BJ (cell line): ENCODE measurements at places on chromosomes 12 and 14. TPM values are rescaled to one million over a fixed set of nuclear protein-coding genes. Genes with fewer than 3 reads are reported as not detected.

GRCh38 chr14:95248432-95248831 lies 71.3 kb downstream of the CLMN start:
- no peak for DNase-seq

The DHRS2 gene
- 0.13 and 0.16 TPM in 2 replicates for polyA plus RNA-seq

DNA sequence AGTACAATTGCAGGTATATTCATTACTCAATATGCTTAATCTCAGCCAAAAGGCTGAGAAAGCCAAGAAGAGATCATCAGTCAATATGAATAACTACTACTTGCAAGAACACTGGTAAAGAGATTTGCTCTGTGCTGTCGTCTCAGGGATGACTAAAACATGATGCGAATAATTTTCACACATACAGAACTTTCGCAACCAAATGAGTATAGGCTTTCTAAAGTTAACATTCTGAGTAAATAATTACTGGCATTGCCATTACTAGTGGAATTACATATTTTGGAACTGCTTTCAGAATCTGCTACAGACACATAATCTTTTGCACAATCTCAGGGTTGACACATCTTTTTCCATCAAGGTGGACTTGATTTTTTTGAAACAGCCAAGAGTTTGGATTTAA lies 24.7 kb downstream of the NCKAP1L start:
- DNase-seq = no peak

- no peak for DNase-seq
Observed at GRCh38 chr12:5484426-5484825, 52.5 kb downstream of the NTF3 start.

- no peak for DNase-seq
Observed at GRCh38 chr12:102643879-102644575, 163.7 kb upstream of the IGF1 start.

GRCh38 chr14:94690896-94691659 lies 78.8 kb downstream of the GSC start:
- no peak for DNase-seq

The IAPP gene
- not detected in 2 replicates for polyA plus RNA-seq

DNA sequence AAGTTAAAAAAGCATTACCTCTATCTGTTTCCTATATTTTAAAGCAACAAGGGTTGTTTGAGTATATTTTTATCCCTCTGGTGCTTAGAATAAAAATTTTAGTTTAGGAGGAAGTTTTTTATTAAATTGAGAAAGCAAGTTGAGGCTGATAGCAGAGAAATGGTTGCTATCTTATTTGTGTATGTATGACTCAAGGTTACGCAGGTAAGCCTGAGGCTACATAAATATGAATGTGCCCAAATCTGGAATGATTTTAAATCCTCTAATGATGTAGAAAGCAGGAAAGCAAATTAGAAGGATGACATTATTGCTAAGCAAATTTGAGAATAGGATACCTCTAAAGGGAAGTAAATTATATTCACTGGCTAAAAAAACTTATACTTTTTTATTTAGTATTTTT lies 109.8 kb downstream of the ACSS3 start:
- no peak for DNase-seq

The IRAK3 gene
- 3.1 and 6.3 TPM in 2 replicates for polyA plus RNA-seq

DNA sequence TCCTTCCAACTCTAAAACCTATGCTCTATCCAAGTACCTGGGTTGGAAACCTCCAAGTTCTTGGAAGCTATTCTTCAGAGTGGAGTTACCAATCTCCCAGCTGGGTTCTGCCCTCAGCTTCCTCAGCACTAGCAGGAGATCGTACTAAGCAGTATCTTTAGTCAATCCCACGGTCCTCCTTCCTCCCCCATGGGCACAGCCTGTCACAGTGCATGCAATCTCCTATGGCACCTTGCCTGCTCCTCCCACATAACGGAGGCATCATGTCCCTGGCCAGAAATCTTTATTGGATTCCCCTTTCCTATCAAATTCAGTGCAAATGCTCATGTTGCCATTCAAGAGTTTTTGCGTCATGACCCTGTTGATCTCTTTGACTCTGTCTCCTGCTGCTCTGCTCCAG lies 5.4 kb upstream of the LPAR5 start:
- DNase-seq = no peak

GRCh38 chr12:85866986-85867776 lies 6.9 kb upstream of the NTS start:
- no peak for DNase-seq

DNA sequence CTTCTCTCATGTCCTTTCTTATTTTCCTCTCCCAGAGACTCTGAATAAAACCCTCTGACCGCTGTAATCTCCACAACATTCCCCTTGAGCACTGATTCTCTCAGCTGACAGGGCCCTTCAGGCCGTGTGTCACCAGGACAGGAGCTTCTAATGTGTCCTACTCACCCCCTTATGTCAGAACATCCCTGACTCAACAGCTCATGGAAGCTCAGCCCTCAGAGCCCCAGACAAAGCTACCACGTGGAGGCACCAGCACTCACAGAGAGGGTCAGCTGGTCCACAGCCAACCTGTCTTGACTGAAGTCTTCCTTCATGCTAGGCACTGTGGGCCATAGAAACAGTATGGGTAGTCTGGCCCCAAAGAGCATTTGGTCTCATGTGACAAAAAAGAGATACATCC lies 49.8 kb downstream of the SMUG1 start:
- DNase-seq = no peak

GRCh38 chr12:58419905-58420304 lies 478.5 kb downstream of the ATP23 start:
- DNase-seq = no peak

DNA sequence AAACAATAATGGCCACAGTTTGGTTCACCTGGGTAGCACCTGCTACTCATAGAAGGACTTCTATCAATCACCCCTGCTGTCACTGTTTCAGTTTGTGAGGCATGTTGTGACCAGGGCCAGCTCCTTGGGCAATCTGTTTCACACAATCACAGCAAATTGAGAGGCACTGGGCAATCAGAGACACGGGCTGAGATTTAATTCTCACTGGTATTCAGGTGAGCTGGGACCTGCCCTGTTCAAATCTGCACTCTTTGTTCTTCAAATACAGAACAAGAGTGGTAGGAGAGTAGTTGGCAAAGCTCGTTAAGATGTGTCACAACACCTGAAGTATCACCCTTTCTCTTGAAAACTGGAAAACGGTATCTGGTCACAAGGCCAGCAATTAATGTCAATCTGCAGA lies 57.8 kb upstream of the NAP1L1 start:
- no peak for DNase-seq

- no peak for DNase-seq
Observed at GRCh38 chr12:100348657-100349454, 8.0 kb upstream of the SLC17A8 start.

The KRT1 gene
- not detected in 2 replicates for polyA plus RNA-seq

DNA sequence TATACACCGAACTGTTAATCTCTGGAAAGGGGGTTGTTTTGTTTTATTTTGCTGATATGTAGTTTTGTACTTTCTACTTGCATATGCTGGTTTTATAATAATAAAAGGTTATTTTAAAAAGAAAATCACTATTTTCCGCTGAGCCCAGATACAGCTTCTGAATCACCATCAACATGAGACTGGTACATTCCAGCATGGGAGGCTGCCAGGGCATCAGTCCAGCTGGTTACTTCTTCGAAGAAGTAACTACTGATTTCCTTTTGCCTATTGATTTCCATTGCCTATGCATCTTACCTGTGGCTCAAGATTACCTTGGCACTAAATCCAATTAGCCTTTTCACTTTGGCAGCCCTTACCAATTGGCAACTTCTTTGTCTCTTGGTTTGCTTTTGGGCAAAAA lies 11.7 kb upstream of the OSBPL8 start:
- no peak for DNase-seq

GRCh38 chr12:110561471-110562201 lies 21.5 kb downstream of the PPTC7 start:
- no peak for DNase-seq

DNA sequence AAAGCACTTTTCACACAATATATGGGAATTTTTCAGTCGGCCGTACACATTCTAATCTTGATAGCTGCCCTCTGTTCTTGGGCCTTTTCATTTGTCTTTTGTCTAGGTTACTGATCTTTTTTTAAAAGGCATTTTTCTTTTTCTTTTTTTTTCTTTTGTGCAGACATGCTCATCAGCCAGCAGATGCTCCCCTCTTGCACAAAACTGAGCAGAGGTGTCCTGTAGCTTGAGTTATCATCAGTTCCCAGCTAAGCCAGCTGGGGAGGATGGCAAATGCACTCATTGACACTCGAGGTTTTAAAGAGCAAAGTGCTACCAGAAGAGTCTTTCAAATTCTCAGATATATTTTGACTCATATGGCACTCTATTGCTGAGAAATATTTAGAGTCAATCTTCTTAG lies 913.9 kb upstream of the SEL1L start:
- no peak for DNase-seq

DNA sequence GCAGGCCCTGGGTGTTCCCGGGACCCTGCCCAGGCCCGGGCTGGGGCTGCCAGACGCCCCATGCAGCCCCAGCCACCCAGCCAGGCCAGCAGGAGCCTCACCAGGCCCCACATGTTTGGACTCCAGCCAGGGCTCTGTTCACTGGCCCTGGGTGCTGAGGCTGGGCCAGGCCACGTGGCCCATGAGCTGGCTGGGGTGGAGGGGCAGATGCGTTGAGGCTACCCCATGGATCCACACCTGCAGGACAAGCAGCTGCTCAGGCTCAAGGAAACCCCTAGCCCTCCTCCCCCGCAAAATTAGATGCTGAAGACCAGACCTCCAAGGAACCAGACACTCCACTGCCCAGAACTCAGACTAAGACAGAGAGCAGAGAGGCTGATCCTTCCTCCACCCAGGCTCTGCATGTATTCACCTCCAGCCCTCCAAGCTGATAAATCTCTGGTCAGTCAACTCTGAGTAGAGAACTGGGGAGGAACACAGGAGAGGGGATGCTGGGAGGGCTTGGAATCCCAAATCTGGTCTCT lies 1.6 kb downstream of the CDH24 start:
- no peak for DNase-seq

The BICDL1 gene
- 0.02 TPM in 2 replicates for polyA plus RNA-seq

- DNase-seq = no peak
Observed at GRCh38 chr12:30701056-30701455, 5.4 kb upstream of the IPO8 start.

The RIMKLB gene
- 9.7 and 17.4 TPM in 2 replicates for polyA plus RNA-seq

- DNase-seq = no peak
Observed at GRCh38 chr14:63938198-63939005, 85.6 kb downstream of the SYNE2 start.

The TESPA1 gene
- not detected in 2 replicates for polyA plus RNA-seq

GRCh38 chr12:39935275-39935674 lies 170.6 kb downstream of the SLC2A13 start:
- DNase-seq = no peak

- DNase-seq = no peak
Observed at GRCh38 chr12:51687177-51687576, 96.1 kb downstream of the SCN8A start.

The ASIC1 gene
- polyA plus RNA-seq = 4.9 and 7.0 TPM in 2 replicates

DNA sequence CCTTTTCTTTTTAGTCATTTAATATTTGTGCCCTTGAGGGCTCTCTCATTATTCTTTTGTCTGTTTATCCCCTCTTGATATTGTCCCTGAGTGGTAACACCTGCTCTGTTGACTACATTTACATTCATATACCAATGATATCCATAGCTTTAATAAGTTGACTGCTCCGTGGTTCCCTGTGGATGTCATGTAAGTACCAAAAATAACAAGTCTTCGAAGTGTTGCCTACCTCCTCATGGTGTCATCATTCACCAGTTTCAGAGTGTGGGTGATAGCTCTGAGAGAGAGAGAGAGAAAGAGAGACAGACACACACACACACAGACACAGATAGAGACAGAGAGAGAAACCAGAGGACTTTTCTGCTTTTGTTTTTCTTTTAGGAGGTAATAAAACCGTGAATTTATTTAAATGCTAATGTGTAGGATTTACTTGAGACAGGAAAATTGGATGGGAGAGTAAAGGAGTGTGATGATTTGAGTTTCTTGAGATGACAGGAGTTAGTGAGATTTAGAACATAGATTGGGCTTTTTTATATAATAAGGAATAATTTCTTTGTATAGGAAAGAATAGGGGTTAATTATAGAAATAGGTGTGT lies 52.2 kb downstream of the PAPOLA start:
- DNase-seq = no peak

DNA sequence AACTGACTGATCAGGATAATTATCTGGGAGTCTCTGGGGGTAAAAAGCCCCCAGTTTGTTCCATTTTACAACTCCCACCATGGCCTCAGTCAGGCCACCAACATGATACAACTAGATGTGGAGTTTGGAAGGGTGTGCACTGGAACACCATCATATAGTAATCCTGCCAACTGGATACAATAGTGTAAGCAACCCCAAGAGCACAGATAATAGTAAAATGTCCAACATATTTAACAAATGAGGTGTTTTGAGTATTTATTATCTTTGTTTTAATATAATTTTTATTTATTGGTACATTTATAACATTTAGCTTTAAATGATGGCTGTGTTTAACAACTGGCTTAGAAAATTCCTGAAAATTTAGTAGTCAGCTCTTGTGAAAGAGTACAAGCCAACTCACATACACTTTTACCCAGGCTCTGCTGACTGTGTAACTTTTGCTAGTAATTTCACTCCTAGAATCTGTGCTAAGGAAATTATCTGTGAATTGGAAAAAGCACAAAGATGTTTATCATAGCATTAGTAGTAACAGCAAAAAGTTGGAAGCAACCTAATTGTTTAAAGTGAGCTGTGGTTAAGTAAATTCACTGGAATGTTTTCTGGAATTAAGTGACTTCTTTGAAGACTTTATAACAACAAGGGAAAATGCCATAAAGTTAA lies 196.8 kb downstream of the RAD51B start:
- DNase-seq = no peak

DNA sequence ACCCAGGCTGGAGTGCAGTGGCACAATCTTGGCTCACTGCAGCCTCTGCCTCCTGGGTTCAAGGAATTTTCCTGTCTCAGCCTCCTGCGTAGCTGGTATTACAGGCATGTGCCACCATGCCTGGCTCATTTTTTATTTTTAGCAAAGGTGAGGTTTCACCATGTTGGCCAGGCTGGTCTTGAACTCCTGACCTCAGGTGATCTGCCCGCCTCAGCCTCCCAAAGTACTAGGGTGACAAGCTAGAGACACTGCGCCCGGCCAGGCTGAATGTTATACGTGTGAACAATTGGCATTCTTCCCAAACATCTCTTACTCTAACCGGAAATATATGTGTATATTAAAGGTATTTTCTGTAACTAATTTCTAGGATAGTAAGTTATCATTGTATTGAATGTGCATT lies 13.2 kb upstream of the LIMA1 start:
- no peak for DNase-seq

DNA sequence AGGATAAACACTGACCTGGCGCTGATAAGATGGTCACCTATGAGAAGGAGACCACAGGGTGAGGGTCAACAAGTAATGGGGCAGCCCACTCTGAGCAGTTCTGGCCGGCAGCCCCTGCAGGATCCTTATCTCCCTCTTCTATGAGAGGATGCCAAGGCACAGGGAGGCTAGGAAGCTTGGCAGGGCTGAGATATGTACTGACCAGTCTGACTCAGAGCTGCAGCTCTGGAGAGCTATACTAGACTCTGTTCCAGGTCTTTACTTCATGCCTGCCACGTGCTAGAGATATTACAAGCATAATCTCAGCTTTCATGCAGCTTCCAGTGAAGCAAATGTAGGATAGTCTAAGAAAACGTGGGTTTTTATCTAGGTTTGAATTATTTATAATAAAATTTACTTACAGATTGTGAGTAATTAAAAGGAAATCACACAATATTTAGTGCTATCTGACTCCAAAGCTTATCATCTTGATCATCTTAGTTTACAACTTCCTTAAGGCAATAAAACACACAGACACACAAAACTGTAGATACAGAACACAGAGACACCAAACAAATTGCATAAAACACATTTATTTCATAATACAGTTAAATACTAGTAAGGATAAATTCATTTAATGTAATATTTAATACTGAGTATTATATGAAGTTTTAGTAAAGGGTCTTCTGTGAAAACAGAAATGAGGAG lies 32.3 kb downstream of the GIT2 start:
- no peak for DNase-seq
